ENCODE measurements at places on chromosomes 6 and 20.

DNA sequence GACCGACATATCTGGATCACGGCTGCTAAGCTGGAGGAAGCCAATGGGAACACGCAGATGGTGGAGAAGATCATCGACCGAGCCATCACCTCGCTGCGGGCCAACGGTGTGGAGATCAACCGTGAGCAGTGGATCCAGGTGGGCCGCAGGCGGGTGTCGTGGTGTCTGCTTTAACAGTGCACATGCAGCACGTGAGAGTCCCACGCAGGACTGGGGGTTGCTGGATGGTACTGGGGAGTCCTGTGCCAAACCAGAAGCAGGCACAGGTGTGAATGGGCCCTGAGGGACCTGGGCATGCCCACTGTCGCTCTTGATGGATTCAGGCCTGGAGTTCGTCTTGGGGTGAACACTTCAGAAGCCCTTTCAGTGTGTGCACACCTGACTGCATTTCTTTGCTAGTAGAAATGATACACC is 24.6 kb upstream of the C20orf204 start:
- no peak for DNase-seq

DNA sequence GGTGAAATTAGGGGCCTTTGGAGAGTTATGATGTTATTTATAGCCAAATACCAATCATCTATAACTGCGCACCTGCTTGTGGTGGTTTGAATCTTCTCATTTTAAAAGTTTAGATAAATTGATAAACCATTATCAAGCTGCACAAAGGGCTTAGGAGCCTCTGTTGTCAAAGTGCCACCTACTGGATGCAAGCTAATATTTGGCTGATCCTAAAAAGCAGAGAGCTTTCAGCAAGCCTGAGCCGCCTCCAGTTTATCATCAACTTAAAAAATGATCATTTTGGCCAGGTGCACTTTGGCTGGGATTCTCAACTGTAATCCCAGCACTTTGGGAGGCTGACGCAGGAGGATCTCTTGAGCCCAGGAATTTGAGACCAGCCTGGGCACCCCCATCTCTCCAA is 58.5 kb upstream of the ATXN1 start:
- no peak for DNase-seq

DNA sequence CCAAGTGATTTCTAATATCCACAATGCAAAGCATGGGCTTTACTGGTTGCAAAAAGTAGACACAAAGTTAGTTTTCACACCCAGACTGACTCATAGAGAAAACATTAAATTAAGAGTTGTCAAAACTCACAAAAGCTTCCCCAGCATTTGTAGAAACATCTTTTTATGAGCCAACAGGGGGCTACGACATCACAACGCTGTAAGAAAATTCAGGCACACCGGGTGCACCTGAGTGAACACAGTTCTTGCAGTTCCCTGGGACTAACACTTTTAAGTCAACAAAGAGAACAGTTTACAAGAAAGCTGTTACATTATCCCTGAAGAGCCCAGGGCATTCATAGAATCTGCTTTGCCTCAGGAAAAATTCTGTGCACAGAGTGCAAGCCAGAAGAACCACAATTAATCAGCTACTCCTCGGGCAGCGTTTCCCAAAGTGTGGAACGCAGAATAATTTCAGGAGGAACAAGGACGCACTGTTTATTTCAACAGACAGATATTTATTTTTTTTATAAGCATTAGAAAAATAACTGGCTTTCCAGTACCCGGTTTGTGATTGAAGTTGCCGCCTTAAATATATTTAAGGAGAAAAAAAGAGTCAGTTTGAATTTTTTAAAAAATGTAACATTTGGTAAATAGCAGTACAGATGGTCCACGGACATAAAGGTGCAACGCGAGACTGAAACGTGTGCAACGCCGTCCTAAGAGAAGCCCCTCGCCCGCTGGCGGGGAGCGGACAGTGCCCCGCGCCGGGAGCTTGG is 1.2 kb downstream of the NCOA5 start:
- no peak for DNase-seq

- DNase-seq, result no peak
Observed at GRCh38 chr20:1423625-1424106, 30.8 kb upstream of the FKBP1A start.

GRCh38 chr6:121142093-121142492 is 192.2 kb downstream of the TBC1D32 start:
- DNase-seq, result no peak

DNA sequence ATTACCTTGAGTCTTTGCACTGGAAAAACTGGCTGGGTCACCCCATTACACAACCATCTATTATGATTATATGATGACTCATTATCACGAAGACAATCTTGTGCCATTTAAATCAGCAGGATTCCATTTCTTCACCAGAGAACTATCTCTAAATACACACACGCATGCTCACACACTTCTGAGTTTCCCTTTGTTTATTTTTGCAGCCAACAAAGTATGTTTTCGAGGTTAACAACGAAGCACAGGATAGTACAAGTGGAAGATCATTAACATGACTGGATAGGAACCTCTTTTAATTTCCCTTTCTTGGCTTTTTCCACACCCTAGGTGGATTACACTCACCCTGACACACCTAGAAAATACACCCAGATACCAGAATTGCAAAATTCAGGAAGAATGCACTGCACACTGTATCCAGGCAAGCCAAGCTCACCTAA is 18.9 kb downstream of the PERP start:
- DNase-seq, result no peak

DNA sequence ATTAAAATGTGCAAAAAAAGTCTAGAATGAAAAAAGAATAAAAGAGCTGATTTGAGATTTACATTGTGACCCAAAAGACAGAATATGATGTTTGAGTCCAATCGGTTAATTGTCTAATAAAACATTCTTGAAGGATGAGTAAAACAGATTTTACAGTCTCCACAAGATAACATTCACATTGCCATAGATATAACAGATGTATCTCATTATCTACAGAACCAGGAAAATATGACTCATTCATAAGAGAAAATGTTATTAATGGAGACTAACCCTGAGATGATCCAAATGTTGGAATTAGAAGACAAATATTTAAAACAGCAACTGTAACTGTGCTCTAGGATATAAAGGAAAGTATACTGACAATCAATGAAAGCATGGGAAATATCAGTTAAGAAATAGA is 141.7 kb downstream of the RFX6 start:
- no peak for DNase-seq

DNA sequence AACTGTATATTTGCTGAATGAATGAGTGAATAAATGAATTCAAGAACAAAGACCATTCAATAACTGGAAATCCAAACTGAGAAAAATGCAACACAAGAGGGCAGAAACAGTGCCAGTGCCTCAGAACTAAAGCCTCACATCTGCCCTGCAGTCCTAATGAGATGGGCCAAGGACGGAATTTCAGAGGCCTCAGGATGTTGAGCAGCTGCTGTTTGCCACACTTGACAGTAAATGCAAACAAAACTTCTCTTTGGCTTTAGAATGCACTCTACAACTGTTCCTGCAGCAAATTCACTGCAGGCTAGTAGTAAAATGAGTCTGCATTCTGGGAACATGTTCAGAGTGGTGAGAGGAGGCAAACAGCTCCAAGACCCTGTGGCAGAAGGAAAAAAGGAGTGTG is 177.6 kb upstream of the LRFN2 start:
- no peak for DNase-seq

DNA sequence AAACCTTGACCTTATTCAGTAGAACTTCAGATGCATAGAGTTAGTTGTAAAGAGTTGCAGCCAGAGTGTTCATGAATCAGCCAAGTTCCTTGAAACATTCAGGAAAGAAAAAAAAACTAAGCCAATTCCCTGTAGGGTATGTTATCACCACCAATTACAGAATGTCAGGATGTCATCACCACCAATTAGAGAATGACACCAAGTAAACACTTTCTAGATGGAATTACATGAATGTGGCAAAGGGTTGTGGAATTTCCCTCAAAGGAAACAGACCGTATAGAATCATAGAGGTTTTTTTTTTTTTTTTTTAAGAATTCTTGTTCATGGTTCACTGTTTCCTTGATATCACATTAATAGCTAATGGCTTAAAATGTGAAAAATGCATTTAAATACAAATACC is 472.1 kb upstream of the RNF217 start:
- DNase-seq, result no peak

DNA sequence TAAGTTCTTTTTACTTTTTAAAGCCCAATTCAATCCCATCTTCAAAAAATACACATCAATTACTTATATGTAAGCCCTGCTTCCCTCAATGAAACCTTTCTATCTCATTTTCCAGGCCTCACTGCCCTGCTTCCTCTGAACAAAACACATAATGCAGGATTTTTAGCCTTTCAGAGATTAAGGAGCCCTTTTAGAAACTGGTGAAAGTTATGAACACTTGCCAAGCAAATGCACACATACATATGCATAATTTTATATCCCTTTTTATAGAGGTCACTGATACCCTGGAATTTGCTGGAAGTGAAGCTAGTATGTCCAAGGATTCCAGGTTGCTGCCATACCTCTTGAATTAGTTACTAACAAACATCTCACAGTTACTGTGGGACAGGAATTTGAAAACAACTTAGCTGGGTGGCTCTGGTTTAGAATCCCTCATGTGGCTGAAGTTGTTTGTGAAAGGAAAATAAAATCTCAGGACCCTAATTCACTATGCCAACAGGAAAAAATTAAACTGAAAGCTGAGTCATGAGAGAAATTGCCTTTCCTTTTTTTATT is 75.8 kb downstream of the UBE3D start:
- DNase-seq, result no peak

DNA sequence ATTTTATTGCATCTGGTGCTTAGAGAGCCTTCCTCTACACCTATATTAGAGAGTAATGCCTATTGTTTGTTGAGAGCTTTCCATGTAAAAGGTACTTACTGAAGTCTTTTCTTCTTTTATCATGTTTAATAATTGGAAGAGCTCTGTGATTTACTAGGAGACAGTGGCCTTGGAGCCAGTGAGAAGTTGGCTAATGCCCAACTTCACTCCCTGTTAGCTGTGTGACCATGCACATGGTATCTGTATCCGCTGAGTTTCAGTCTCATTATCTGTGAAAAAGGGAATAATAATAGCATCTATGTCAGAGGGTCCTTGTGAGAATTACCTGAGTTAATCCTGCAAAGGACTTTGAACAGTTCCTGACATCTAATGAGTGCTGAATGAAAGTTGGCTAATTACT is 105.0 kb downstream of the CD109 start:
- DNase-seq, result no peak

GRCh38 chr20:3312940-3313682 is 74.1 kb upstream of the SLC4A11 start:
- DNase-seq, result no peak

GRCh38 chr6:45576648-45577624 is 199.2 kb upstream of the SUPT3H start:
- no peak for DNase-seq

GRCh38 chr20:13449868-13450434 is 188.8 kb downstream of the TASP1 start:
- DNase-seq, result no peak

GRCh38 chr6:116380346-116380745 is 9.6 kb downstream of the DSE start:
- DNase-seq, result no peak

DNA sequence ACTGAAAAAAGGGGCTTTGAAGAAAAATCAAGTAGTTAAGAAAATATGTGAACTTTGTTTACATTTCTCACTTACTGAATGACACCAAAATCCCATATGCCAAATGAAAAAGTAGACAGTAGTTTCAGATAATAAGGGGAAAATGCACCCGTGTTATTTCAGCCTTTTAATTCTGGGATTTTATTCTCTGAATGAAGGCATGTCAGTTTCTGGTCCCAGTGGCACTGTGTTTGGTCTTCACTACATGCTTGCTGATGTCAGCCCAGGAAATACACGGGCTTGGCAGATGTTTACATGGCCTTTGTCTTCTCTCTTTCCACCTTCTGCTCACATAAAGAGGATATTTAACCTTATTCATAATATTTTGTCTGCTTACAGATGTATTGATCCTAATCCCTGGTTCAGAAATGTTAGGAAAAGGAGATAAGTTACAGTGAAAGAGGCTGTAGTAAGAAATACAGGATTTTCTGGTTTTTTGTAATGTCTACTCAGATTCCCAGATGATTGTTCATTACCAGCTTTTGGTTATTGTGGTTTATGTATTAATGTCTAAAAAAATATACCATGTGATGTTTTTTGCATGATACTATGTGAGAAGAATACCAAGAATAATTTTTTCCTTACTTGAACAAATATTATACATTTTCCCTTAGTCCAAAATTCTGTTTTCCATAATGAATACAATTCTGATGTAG is 27.7 kb downstream of the DSE start:
- no peak for DNase-seq

- DNase-seq, result no peak
Observed at GRCh38 chr6:168273441-168274036, 46.0 kb downstream of the DACT2 start.

DNA sequence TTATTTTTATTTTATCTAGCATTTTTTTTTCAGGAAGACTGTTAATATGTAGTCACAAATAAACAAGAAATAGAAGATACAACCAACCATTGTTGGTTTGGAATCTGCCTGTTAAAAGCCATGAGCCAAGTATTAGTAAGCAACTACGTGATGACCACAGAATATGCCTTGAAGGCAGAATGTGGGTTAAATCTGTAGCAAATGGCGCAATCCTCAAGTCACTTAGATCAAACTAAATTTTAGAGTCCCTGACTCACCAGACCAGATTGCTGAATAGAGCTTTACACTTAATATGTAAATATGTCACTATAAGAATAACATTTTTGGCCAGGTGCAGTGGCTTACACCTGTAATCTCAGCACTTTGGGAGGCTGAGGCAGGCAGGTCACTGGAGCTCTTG is 800.1 kb upstream of the CITED2 start:
- DNase-seq, result no peak

- no peak for DNase-seq
Observed at GRCh38 chr6:5331845-5332442, 70.6 kb downstream of the FARS2 start.

DNA sequence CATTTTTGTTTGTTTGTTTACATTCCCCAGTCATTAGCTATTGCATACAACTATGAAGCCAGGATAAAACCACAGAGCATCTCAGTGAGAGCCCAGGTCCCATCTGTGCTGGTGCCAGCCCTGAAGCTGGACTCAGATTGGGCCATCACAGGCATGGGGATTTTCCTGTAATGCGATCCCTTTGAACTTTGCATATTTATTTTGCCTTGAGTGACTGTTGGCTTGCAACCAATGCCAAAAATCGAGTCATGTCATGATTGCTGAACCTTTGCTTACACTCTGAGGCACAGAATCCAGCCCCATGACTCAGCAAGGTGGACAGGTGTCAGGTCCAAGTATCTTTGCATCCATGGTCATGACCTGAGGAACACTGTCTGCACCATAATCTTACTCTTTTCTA is 46.2 kb upstream of the GGTLC1 start:
- DNase-seq, result no peak

DNA sequence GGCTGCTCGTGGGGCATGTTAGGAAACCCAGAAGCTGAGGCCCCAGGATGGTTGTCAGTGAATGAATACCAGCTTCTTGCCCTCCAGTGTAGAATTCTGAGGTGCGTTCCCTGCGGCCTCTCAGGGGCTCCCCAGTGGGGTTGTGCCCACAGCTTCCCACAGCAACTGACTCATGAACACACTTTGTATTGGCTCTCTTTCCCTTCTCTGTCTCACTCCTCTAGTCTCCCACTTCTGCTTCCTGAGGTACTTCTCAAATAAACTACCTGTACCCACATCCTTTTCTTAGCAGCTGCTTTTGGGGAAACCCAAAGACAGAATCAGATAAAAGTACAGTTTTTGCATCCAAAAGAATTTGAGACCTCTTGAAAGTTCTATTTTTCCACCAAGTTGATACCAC is 107.7 kb upstream of the JAG1 start:
- no peak for DNase-seq

All from stimulated activated CD8-positive, alpha-beta memory T cell treated with anti-CD3 and anti-CD28 coated beads, Interleukin-7, amount 100 ng/mL, for 1 hour (primary cell).